ENCODE measurements at places on chromosomes 1 and 21.

- DNase-seq, result no peak
Observed at GRCh38 chr1:238606896-238607295, 716.2 kb upstream of the ZP4 start.

DNA sequence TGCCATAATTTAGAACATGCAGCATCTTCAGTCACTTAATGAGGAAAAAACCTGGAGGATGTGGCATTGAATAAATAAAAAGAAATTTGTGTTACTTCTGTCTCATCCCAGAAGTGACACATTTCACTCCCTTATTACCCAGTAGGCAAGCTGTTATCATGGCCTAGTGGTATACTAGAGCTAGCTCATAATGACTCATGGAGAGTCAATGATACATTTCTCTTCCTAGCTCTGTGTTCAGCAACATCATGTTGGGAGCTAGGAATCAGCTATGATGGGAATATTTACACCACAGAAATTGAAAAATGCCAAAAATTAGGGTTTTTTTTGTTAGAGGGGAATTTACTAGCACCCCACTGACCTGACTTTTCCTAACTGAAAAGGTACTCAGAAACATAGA lies 182.7 kb downstream of the HMCN1 start:
- no peak for DNase-seq

DNA sequence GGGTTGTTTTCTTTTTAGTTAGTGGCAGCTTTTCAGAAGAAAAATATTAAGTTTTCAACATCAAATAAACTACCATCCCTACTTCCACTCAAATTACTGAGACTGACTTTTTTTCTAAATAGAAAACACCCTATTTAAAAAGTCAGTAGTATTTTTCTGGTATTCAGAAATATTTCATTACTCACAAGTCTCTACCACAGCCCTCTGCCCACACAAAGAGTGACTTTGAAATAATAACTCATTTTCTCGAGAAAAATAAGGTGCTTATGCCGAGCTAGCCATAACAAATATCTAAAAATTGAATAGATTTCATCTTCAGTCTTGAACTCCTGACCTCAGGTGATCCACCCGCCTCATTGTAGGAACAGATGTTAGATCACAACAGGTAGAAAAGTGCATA lies 41.8 kb upstream of the USP25 start:
- DNase-seq, result no peak

GRCh38 chr21:41211060-41211805 lies 43.3 kb downstream of the BACE2 start:
- DNase-seq, result no peak

DNA sequence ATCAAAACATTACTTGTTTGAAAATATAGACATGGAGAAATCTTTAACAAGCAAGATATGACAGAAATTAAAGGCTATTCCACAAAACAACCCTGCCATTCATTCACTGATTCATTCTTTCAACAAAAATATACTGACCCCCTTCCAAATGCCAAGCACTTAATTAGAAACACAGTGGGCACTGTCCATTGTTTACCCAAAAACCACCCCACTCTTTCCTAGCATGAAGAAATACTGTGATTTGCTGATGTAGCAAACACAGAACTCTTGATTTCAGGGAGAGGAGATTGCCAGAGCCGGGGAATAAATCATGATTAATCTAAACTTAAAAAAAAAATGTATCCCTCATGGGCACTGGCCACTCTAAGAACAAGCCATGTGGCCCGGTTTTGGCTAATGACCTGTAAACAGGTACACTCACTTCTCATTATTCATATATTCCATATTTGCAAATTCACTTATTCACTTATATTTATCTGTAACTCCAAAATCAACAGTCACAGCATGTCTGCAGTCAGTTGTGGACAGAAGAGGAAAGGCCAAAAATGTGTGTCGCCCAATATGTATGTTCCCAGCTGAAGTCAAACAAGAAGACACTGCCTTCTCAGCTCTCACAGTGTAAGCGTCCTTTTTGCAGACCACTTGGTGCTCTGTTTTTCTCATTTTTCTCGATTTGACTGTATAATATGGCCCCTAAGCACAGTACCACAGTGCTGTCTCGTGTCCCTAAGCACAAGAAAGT lies 133.1 kb downstream of the SMYD3 start:
- DNase-seq, result no peak

DNA sequence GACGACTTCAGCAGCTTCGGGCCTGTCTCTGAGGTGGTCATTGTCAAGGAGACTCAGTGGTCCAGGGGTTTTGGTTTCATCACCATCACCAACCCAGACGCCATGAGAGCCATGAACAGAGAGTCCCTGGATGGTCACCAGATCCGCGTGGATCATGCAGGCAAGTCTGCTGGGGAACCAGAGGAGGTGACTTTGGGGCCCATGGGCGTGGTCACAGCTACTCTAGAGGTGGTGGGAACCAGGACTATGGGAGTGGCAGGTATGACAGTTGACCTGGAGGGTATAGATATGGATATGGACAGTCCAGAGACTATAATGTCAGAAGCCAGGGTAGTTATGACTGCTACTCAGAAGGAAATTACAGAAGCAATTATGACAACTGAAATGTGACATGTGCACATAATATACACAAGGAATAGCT lies 19.3 kb upstream of the METTL13 start:
- no peak for DNase-seq

DNA sequence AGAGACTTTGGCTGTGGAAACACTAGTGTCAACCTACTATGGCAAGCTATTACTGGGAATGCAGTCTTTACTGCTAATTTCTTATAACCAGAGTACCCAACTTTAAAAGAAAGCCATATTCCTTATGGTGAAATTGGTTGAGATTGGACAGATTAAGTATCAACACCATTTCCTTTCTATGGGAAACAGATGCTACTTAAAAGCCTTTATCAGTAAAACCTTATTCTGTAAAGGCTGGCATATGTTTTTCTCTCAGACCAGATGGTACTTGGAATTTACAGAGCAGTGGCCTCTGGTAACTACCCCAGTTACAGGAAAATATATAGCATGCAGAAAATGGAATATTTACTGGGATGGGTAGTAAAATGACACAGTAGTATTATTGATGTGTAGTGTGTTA lies 18.8 kb downstream of the IFI44 start:
- no peak for DNase-seq

DNA sequence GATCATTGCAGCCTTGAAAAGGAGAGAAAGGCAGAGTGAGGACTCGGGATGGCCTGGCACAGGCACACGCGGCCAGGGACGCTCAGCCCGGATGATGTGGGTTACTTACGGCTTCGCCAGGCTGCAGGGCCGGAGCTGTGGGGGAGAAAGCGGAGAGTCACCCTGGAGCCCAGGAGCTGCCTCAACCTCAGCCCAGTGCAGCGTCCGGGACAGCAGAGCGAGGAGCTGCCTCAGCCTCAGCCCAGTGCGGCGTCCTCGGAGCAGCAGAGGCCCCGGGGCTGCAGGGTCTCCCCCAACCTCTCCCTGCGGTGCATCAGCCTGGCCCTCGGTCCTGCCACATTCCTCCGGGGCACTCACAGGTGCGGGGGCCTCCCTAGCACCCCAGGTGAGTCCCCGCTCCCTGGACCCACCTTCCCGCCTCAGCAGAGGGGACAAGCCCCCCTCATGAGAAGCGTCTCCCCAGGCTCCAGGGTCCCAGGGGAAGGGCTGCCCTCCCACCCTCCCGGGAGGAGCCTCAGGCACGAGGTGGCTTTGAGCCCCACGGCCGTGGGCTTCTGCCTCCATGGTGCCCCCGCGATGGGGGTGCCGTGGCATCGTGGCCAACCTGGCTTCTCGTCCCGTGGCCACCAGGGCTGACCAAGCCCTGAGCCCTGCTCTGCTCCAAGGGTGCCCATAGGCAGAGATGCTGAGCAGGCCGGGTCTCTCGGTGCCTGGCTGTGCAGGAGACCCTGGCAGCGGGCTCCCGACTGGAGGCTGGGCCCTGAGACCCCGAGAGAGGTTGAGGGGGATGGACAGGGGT lies 10.5 kb upstream of the RNF223 start:
- DNase-seq, result no peak

DNA sequence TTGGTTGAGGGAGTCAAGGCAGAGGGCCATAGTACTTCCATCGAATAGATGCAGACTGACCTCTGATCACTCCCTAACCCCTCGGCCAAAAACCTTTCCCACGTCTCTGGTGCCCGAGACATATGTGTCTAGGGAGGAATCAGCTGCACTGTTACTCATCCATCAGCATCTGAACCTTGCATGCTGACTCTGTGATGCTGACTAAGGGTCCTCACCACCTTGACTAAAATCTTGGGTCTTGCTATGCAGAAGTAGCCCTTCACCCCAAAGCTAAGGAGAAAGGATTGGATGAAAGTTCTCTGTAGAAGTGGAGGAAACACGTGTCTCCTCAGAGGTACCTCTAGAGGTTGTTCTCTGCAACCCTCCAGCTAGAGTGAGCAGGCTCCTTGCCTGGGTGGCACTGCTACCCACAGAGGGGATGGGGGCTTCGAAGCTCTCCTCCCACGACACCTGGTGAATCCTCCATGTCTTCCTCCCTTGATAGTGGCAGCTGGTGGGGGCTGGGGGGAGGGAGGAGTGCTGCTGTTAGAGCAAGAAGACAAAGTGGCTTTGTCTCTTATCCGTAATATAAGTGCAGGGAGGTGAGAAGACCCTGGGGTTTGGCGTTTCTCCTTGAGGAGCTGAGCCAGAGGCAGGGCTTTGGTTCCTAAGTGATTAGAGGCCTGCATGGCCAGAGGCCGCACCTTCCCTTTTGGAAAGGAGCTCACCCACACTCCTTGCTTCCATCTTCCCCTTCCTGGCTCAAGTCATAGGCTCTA lies 45.1 kb downstream of the ATP2B4 start:
- no peak for DNase-seq

DNA sequence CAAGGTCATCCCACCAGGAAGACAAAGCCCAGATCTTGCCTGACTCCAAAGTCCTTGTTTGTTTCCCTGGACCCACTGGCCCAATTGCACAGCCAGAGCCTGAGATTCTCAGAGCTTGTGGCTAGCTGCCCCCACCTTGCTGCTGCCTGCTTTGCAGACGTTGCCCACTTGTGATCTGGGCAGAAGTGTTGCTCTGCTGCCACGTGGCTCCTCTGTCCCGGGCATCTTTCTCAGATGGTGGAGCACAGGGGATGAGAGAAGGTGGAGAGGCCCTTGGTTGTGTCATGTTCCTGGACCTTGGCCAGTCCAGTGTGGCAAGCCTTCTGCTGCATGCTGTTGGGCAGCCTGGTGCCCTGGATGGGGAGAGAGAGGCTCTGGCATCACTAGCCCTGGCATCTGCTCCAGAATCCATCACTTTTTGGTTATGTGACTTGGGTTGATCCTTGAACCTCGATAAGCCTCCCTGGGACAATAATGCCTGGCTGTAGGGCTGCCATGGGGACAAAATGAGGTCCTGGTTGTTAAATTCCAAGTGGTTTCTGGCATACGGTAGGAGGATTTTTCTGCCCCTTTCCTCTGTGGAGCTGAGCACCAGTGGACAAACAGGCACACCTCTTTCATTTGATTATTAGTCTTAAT lies 1.5 kb upstream of the NR0B2 start:
- peak; percentile 64 for DNase-seq

GRCh38 chr21:39175154-39175553 lies 8.1 kb downstream of the PSMG1 start:
- peak; percentile 37 for DNase-seq

DNA sequence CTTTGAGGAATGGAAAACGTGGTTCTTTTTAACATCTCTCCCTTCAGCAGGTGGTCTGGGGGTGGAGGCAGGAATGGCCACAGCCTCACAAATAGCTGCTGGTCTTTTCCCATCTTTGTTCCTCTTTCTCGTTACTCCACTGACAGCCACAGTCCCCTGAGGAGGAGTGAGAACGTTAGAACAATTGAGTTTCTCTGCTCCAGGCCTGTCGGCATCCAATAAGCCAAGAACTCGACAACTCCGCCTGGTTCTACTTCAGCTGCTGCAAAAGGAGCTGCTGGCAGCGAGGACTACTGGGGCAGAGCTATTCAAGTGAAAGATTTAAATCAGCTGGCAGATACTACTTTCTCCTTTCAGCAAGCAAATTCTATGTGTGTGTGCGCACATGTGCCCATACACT lies 169.5 kb upstream of the GALNT2 start:
- no peak for DNase-seq

DNA sequence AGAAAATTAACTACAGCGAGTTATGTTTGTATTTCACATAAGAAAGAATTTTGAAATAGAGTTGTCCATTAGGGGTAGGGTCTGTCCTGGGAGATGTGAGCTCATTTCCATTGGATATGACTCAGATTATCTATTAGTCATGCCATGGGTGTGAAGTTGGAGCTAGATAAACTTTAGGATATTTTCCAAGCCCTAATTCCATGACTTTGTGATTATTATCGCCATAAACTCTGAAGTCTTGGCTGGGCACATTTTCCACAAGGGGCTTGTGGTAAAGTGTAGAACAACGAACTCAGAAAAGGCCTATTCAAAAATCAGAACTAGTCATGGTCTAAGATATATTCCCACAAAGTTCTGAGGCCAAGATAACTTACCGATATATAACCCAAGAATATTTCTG lies 396.6 kb downstream of the DPYD start:
- DNase-seq, result no peak

GRCh38 chr1:181583598-181583997 lies 100.3 kb downstream of the CACNA1E start:
- no peak for DNase-seq

DNA sequence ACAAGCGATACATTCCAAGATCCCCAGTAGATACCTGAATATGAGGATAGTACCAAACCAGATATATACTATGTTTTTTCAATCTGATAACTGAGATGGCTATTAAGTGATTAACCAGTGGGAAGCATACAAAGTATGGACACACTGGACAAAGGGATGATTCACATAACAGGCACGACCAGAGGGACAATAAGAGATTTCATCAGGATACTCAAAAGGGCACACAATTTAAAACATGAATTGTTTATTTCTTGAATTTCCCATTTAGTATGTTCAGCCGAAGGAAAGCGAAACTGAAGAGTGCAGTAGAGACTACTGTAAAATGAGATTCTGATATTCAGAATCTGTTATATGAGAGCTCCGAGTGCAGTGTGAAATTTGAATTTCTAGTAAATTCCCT lies 10.6 kb downstream of the ZZZ3 start:
- DNase-seq, result no peak

- DNase-seq, result no peak
Observed at GRCh38 chr1:247110627-247111258, 6.6 kb upstream of the ZNF669 start.

- DNase-seq, result no peak
Observed at GRCh38 chr1:54971317-54971791, 9.1 kb upstream of the TMEM61 start.

DNA sequence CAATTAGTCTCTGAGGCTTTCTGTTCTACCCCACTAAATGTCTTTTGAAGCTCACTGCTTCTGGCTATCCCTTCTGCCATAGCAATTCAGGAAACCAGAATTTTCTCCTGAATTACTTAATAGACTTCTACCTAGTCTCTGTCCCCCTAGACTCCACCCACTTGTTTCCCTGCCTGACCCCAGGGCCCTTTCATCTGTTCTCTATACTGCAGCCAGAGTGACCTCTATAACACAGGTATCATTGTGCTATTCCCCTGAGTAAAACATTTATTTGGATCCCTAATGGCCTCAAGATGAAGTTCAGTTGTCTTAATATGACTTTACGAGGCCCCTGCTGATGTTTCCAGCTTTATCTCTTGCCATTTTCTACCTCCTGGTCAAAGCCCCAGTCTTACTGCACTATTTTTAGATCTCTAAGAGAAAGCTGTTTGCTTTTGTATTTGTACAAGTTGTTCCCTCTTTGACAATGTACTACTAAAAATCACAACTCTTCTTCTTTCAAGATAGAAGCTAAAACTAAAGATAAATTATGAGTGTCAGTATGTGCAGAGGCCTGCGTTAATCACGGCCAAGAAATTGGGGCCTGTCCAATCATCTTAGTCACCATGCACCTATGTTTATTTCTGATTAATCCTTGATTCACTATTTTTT lies 54.5 kb downstream of the ATP1B1 start:
- DNase-seq, result no peak

- DNase-seq, result no peak
Observed at GRCh38 chr1:157133426-157133825, 4.8 kb downstream of the ETV3 start.

Data from NCI-H510A treated with DMSO at 0.1 percent for 48 hours (cell line).